Stimulated activated CD4-positive, alpha-beta T cell treated with anti-CD3 and anti-CD28 coated beads, Interleukin-15, amount 100 ng/mL, for 48 hours (primary cell): ENCODE measurements at places on chromosomes 6 and 20.

DNA sequence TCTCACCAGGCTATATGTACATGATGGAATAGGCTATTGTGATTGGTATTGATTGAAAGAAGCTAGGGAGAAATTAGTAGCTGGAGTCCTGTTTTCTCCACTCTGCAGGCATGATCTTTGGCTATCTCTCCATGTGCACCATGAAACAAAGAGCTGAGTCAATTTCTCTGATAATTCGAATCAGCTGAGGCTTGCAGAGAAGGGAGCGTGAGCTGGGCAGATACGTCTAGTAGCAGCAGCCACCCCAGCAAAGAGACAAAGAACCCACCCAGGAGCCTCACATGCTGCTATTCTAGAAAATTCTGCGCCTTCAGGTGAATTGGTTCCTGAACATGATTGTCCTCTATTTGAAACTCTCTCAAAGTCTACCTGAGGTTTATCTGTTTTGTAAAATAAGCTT is 6.9 kb upstream of the SGK1 start:
- no peak for DNase-seq

DNA sequence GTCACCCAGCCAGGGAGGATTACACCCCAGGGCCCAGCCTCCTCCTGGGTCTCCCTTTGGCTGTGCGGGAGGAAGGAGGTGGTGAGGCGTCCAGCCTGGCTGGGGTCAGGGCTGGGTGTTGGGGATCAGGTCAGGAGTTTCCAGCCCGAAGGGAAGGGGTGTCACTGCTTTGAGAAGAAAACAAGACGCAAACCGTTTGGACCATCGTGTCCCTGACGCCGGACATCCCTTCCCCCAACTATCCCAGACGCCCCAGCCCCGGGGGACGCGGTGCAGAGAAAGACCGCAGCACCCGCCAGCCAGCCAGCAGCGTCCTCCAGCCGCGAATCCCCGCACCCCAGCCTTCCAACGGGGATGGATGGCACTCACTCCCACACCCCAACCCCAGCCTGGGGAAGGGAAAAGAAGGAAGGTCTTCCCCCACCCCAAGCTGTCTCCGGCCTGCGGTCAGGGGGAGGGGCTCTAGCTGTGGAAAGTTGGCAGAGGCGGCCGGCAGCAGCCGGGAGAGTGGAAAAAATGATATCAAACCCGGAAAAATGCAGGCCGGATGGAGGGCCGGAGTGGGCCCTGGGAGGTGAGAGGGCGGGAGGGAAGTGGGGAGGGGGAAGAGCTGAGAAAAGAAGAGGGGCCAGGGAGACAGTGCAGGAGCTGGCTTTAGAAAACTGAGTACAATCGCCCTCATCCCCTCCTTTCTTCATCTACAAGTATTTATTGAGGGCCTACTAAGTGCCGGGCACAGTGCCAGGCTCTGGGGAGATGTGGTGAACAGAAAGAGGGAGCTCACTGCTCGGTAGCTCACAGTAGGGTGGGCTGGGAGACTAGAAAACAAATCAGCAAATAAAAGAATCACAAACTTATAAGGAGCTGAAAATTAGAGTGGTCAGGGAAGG is 10.6 kb downstream of the REM1 start:
- no peak for DNase-seq

DNA sequence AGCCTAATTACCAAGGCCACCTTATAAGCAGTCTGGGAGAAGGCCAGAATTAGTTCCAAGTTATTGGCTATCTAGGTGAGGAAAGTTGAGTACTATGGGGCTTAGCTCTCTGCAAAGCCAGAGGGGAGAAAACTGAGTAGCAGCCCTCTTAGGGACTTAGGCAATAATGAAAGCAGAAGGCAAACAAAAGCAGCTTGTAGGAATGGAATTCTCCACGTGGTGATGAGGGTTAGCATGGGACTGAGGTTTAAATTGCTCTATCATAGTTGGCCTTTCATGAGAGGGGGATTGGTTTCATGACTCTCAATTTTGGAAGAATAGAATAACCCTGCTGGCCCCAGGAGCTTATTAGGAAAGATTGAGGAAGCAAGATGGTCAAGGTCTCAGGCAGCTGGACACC is 7.0 kb upstream of the UBE2J1 start:
- DNase-seq = no peak

DNA sequence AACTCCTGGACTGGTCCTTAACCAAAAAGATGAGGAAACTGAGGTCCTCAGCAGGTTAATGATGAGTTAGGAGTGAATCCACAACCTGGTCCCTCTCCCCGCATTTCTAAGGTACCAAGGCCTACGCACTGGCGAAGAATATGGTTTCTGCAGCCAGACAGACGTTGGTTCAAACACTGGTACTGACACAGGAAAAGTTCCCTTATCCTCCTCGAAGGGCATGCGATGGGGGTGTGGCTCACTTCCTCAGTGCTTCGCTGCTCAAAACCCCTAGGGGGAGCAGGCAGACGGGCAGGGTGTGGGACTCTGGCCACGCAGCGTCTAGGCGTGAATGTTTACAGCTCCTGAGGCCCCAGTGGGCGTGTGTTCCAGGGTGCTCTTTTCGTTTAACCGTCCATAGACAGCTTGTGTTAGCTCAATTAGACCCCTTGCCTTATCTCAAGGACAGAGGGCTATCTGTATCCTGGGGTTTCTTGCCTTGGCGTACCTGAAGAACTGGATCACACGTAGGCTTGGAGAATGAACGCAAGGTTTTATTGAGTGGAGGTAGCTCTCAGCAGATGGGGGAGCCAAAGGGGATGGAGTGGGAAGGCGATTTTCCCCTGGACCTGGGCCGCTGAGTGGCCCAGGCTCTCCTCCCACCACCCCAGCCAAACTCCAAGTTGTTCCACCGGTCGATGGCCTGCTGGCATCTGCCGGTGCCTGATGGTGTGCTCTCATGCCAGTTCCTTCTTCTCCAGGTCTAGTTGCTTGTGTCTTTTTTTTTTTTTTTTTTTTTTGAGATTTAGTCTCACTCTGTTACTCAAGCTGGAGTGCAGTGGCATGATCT is 31.8 kb upstream of the PTPN1 start:
- peak; percentile 61 for DNase-seq
